ENCODE measurements at places on chromosomes 7 and 10.

DNA sequence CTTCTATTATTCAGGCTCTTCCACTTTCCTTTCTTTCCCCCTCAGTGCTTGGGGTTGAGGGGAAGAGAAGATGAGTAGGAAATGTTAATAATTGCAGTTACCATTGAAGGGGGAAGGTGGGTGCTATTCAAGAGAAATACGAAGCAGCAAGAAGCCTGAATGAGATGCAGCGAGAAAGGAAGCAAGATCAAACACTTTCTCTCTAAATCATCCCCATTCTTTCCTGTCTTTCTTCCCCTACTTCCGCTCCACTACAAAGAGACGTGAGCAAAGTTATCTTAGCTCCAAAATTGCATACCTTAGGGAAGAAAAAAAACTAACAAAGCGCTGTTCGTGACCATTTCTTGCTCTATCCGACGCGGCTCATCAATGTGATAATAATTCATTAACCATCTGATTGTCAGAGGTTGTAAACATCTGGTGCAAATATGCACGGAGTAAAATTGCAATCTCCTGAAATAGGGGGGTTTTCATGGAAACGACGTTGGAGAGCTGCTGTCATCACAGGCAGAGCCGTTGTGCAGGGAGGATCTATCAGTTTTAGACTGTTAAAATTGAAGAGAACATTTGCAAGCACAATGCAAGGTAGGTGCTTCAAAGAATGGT lies 15.2 kb upstream of the PARD3 start:
- no peak for DNase-seq

GRCh38 chr7:29749701-29750321 lies 56.5 kb upstream of the WIPF3 start:
- no peak for DNase-seq

DNA sequence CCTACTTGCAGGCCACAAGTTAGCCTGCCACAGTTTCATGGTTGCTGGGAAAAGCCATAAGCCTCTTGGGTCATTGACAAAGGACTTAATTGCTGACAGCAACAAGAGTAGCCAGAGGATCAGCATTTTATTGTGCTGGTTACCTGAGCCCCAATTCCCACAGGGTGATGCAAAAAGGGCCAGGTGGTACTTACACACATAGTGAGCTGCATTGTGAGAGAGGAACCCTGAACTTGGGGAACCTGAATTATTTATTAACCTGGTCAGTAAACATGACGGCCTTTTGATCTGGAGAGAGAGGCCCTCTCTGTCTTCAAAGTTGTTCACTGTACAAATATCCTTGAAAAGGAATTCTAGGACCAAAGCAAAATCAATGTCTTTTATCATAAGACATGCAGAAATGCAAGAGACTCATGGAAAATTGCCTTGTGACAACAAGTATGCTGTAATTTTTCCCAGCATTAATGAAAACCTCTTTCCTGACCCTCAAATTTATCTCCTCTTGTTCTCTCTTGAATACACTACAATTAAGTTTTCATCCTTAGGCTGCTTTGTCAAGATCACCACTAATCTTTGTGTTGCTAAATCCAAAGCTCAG lies 102.9 kb upstream of the PHYHIPL start:
- no peak for DNase-seq

DNA sequence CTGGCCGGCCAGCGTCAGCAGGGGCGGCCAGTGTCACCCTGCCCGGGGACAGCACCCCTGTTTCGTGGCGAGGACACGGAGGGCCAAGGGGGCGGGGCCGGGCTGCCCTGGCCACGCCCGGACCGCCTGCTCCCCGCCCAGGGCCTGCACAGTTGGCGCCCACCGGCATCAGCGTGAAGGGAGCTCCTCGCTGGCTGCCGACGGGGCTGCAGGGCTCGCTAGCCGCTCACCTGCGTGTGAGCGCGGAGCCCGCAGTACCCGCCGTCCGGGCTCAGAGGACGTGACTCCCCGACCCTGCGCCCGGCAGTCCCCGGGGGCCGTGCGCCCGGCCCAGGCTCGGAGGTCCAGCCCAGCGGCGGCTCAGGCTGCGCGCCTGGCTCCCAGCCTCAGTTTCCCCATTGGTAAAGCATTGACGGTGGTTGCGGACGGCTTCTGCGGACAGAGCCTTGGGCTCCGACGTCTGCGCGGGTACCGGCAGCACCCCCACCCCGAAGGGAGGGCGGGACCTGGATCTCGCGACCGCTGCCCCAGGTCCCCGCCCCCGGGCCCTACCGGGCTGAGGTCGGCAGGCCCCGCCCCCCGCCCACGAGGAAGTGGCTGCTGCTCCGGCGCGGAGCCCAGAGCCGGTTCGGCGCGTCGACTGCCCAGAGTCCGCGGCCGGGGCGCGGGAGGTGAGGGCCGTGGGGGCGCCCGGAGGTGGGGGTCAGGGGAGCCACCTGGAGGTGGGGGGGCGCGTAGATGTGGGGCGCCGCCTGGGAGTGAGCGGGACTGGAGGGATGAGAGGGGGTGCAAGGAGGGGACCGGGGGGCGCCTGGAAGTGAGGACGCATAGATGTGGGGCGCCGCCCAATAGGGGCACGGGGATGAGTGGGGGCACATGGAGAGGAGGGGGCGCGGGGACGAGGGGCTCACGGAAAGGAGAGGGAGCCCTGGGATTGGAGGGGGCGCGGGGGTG lies at the start of gene ARPC1B:
ARPC1B (plus strand) TSS at position 620 of the 954 bp plus-strand sequence. CDS start 10,985 bp downstream, outside the sequence.
- peak; percentile 37 for DNase-seq

DNA sequence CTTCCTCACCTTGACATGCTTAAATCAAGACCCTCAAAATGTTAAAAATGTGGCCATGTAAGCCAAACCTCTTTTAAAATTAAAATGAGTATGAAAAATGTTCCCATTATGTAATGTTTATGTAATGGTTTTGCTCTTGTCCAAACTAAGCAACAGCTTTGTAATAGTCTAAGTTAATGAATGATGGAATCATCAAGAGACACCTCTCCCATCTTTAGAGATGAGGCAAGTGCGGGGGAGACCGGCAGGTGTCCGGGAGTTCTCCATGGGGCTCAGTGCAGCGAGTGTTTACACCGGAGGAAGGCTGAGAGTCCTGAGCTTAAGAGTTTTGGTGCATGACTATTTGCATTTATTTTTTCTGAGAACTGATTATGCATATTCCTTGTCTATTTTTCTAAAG lies 384.9 kb upstream of the RNF32 start:
- DNase-seq, result peak; percentile 2

GRCh38 chr7:52854681-52855080 lies 180.8 kb upstream of the POM121L12 start:
- DNase-seq, result no peak

- DNase-seq, result no peak
Observed at GRCh38 chr7:142303650-142304049, 45.8 kb upstream of the PRSS58 start.

- no peak for DNase-seq
Observed at GRCh38 chr10:30415593-30415992, 18.4 kb upstream of the MAP3K8 start.
